ENCODE measurements at places on chromosomes 2 and 18. TPM values are rescaled to one million over a fixed set of nuclear protein-coding genes. Genes with fewer than 3 reads are reported as not detected.

GRCh38 chr18:25279961-25280360, 72.0 kb downstream of the ZNF521 start:
- no peak for DNase-seq

- DNase-seq: no peak
These were observed 51.4 kb downstream of the TRIB2 start for GRCh38 chr2:12767996-12768624.

DNA sequence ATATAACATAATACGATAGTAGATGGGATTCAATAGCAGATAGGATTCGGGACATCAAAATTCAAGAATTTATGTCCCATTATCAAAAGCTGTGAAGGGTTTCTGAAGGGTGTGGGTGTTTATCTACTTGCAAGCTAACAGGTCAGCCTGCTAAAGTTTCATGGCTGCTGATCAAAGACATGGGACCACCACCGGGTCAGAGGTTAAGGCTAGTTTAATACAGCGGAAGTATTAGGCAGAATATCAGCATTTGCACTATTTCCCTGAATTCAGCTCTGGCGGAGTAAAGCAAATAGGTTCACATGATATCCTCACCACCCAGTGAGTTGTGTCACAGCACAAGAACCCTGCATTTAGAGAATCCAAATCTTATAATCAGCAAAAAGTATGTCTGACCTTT, 82.5 kb downstream of the DSEL start:
- no peak for DNase-seq

Gene SH3RF3
- total RNA-seq: 2.3 TPM

DNA sequence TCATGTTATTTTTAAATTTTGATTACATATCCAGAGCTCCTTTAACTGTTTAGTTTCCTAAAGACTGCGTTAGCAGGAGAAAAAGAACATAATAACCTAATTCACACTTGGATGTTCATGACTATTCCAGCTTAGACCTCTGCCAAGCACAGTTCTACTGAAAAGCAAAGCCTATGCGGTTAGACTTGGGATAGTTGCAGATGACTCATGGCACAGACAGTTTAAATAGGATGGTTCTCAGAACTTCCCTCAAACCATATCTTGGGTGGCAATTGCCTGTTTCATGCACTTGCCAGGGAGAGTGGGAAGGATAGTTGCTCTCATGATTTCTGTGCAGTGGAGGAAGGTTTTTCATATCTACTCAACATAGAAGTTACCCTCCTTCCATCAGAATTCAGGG, 149.7 kb upstream of the KLHL29 start:
- no peak for DNase-seq

- DNase-seq: no peak
These were observed 602.1 kb upstream of the SYT4 start for GRCh38 chr18:43879415-43879814.

Gene CHRND
- not detected for total RNA-seq

GRCh38 chr2:141055531-141055930, 1075.3 kb downstream of the LRP1B start:
- no peak for DNase-seq

Data from activated CD8-positive, alpha-beta T cell treated with anti-CD3 and anti-CD28 coated beads for 36 hours (primary cell).